NCI-H1105 treated with DMSO at 0.1 percent for 48 hours (cell line): ENCODE measurements at places on chromosomes 16 and 17.

GRCh38 chr17:3208484-3208883 lies 1.0 kb downstream of the OR1A1 start:
- no peak for DNase-seq

DNA sequence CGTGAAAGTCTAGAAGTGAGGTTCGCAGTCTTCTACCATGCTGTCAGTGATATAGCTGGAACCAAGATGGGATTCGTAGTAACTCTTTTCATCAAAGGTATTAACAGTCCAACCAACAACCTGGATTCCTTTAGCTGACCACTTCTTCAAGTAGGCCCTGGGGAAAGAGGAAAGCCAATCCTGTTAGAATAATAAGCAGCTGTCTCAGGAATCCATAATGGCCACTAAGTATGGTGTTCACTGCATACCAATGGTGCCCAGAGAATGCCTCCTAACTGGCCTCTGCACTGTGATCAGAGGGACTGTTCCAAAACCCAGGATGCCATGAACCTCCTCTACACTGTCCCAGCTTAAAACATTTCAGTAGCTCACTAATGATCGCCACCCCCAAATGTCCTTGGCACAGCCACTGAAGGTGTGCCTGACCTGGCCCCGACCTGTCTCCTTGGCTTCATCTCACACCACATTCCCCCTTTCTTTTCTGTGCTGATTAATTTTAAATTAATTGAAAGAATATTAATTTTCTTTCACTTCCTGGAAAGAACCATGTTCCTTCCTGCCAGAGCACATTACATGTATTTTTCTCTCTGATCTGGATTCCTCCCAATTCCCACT lies 18.3 kb downstream of the GDE1 start:
- DNase-seq = no peak

GRCh38 chr17:83204230-83204725 lies 124.9 kb downstream of the METRNL start:
- no peak for DNase-seq

GRCh38 chr17:5500247-5500588 lies 13.9 kb downstream of the MIS12 start:
- no peak for DNase-seq

DNA sequence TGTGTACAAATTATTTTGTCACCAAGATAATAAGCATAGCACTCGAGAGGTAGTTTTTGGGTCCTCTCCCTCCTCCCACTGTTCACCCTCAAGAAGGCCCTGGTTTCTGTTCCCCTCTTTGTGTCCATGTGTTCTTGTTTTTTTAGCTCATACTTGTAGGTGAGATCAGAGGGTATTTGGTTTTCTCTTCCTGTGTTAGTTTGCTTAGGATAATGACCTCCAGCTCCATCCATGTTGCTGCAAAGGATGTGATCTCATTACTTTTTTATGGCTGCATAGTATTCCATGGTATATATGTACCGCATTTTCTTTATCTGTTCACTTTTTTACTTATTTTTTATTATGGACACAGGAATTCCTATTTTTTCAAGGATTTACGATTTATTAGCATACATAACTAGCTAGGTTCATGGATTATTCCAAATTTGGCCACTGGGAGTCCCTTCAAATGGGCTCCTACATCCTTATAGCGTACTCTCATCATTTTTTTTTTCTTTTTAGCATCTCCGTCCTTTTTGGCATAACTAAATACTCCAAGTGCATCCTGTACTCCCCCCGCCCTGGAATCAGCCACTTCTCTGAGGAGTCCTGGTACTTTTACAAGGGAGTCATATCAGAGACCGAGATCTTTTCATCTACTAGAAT lies 7.3 kb downstream of the TADA2A start:
- no peak for DNase-seq

DNA sequence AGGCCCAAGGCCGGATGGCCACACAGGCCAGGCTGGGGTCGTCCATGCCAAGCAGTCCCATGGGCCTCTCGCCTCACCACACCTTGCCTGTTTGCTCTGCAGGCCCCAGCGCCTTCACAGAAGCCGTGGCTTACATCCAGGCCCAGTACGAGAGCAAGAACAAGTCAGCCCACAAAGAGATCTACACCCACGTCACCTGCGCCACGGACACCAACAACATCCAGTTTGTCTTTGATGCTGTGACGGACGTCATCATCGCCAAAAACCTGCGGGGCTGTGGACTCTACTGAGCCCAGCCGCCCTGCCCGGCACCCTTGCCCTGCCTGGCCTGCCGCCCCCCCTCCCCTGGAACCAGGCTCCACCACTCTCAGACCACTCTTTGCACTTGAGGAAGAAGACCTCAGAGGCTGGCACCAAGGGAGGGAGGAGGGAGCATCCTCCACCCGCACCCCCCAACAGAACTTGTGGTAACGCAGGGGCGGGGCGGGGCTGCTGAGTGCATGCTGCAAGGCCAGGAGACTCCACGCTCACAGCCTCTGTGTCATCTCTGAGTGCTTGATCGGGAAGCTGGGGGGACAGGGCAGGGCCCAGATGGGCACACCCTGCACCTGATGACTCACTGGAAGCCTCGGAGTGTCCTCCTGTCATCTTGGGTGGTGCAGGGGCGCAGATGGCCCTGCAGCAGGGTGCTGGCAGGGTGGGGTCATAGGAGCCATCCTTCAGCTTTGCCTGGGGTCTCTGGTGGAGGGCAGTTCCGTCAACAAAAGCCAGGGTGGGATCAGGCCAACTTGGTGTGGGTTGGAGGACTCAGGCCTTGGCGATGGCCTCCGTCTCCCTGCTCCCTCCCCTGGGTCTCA lies 81.5 kb downstream of the AMFR start:
- no peak for DNase-seq

DNA sequence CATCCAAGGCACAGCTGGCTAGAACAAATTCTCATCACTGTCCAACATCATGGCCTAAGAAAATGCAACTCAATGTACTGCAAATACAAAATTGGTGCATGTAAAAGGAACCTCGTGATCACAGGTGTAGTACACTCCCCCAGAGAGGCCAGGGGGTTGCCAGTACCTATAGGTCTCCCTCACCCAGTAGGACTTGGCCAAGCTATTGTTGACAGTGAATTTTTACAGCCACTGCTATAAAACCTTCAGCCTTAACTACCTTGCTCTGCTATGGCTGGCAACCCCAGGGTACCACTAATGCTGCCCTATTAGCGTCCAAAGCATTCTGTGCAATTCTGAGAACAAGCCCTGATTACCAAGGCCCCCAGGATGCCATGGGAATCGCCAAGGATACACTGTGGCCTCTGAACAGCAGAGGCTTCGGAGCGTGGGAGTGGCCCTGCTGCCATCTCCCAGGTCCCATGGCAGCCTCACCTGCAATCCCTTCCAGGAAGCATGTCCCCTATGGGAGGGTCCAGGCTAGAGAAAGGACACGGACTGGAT lies 67.6 kb downstream of the SDK2 start:
- no peak for DNase-seq

DNA sequence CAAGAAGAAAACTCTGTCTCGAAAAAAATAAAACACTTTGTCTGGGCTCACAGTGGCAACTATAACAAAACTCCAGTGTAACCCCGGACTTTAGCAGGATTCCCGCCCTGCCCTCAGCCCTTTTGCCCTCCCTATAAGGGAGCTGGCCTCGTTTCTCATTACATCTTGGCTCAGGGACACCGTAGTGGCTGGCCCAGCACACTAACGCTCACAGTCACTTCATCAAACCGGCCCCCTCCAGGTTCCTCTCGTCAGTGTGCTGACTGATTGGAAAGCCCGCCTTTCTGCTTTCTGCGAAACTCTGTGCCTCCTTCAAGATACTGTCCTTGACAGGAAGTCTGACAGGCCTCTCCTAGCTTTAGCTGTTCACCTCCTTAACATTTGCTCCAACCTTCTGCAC lies 11.2 kb upstream of the MYO1C start:
- DNase-seq = no peak

GRCh38 chr17:8324132-8324531 lies 14.1 kb downstream of the ARHGEF15 start:
- no peak for DNase-seq

GRCh38 chr16:12405089-12405488 lies 398.6 kb downstream of the CPPED1 start:
- no peak for DNase-seq
